ENCODE measurements at places on chromosomes 6 and 20.

GRCh38 chr6:101422811-101423210, 29.3 kb downstream of the GRIK2 start:
- no peak for DNase-seq

GRCh38 chr6:23307516-23307915, 738.1 kb downstream of the HDGFL1 start:
- no peak for DNase-seq

GRCh38 chr6:136952714-136953260, 30.7 kb downstream of the SLC35D3 start:
- no peak for DNase-seq

GRCh38 chr20:59376109-59376841, 75.9 kb downstream of the EDN3 start:
- DNase-seq = no peak

GRCh38 chr20:40262219-40262618, 426.8 kb downstream of the MAFB start:
- DNase-seq = no peak

- no peak for DNase-seq
Observed at GRCh38 chr6:56978530-56978929, 23.6 kb downstream of the BEND6 start.

DNA sequence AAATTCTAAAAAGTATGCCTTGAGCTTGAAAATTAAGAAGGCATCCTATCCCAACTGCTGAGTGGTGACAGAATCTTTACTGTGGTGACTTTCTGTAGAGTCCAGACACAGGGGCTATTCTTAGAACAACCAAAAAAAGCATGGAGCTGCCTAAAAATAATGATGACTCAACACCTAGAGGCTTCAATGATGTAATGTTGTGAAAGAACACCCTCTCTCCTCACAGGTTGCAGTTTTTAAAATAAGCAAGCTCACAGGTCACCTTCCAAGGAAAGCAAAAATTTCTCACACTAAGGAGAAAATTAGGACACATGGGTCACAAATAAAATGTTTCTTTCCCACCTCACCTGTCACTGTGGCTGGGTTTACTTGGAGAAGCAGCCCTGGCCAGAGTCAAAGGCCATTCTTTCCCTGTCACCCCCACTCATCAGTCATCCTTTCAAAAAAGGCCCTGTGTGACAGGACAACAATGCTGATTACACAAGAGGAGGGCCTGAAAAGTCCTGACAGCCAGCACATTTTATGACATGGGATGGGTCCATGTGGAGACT, 53.5 kb downstream of the RCAN2 start:
- no peak for DNase-seq

DNA sequence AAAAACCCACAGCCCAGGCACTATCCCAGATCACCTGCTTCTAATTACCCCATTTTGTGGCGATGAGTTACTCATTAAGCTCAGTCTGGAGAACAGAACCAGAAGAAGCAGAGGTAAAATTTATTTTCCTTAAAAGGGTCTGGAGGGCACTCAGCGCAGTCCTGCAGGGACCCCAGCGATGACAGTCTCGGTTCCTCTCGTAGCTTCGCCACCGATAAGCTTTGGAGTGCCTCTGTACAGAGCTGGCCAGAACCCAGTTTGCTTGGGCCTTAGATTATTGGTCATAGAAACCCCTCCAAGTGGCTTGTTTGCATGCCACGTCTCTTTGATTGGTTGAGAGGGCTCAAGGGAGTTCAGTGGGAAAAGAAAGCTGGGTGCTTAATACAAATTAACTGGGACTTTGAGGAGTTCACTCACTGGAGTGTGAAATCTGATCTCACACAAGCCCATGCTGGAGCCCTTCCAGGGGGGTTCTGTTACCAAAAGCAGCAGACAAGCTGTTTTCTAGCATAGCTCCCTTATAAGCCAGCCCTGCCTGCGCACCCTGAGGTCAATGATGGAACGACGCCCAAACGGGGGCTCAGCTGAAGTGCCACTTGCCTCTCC, 158.5 kb upstream of the ARID1B start:
- peak; percentile 80 for DNase-seq

DNA sequence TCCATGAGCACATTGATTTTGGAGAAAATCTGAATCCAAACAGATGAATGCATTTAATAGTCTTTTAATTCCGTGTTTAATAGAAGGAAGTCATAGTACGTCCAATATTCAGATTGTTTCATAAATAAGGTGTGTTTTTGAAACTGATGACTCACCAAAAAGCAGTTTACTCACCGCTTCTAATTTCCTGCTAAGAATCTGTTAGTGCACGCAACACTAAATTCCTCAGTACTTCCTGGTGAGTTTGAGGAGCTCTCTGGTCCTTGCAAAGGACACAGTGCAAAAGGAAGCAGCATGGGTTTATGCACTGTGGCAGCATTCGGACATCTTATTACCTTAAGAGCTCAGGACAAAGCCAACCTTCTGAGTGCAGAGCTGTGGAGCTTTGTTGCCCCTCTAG, 2.3 kb upstream of the ADGRF1 start:
- DNase-seq = no peak

DNA sequence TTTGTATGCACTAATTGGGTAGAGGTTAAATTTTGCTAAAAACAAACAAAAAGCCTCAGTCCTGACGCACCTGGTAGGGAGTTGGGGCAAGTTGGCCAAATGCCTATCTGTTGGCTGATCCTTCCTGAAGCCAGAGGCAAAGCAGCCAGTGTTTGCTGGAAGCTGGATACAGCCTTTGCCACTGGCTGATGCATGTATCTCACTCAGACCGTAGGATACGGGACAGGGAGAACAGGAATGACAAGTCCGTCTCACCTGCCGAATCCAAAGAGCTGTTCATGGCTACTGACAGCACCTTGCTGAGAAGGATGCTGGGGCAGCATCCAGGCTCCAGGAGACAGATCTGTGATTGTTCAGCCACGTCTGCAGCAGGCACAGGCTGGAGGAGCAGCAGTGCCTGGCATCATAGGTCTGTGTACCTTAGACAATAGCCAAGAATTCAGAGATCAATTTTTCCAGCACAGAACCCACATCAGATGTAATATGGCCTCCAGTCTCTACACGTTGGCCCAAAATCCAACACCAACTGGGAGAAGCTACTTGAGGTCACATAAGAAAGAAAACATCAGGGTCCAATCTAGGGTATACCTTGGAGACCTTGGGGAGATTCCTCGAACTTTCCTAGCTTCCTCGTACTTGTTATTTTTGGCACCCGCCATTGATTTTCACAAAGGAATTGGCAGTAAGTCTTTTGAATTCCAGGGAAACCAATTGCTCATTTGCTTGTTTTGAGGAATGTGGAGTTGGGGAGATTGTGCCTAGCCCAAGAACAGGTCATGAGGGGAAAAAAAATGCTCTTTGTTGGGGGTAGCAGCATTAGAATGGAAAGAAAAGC, 108.5 kb upstream of the ARMC2 start:
- DNase-seq = no peak

- DNase-seq = no peak
Observed at GRCh38 chr6:75493400-75494064, at the start of gene FILIP1. Gene FILIP1, minus strand, starts transcription at chr6:75493800. Its CDS starts 78,828 bp downstream, at chr6:75414972.

GRCh38 chr6:33962246-33963027, 158.6 kb upstream of the MLN start:
- no peak for DNase-seq

GRCh38 chr20:59374261-59374660, 73.8 kb downstream of the EDN3 start:
- no peak for DNase-seq

GRCh38 chr20:11255860-11256259, 582.1 kb upstream of the JAG1 start:
- no peak for DNase-seq

GRCh38 chr6:130161683-130162404, 60.9 kb downstream of the SAMD3 start:
- no peak for DNase-seq

DNA sequence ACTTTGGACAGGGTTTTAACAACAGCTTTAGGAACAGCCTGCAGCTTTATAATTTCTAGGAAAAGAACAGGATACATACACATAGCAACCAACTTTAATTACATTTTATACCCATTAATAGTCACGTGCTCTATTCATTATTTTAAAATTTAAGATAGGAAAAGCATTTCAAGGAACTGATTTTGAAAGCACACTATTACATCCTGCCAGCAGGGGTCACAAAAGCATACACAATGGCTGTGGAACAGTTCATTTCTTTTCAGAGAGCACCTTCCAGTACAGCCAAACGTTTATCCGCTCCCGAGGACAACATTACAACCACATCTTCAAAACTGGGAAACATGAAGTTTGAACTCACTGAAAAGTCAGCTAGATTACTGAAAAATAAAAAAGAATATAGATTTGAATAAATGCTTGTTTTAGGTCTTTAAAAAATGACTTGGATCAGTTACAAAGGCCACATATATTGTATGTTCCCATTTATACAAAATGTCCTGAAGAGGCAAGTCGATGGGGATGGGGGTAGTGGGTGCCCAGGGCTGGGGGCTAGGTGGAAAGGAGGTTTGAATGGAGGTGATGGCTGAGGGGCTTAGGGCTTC, 104.6 kb upstream of the EXOC2 start:
- no peak for DNase-seq

GRCh38 chr20:47346172-47346571, 10.3 kb downstream of the ZMYND8 start:
- DNase-seq = no peak

DNA sequence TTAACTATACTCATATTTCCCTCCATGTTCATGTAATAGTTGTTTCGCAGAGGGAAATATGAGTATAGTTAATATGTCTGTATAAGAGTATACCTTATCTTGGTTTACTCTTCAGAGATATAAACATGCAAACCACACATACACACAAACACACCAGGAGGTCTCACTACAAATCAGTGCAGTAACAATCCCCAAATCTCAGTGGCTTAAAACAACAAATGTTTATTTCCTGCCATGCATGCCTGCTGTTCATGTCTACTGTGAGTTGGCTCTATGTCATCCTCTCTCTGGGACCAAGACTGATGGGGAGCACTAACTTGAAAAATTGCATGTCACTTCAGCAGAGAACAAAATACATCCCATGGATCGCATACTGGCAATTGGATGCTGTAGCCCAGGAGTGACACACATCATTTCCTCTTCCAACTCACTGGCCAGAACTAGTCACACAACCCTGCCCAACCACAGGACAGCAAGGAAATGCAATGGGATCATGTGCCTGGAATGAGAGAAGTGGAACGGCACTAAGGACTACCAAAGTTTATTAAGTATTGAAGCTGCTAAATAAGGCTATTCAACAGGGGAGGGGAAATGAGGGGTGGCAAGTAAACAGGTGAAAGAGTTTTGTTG, 89.0 kb upstream of the DTNBP1 start:
- DNase-seq = no peak

GRCh38 chr20:48603819-48604405, 223.9 kb downstream of the PREX1 start:
- DNase-seq = no peak

GRCh38 chr6:149136273-149136912, 181.1 kb upstream of the TAB2 start:
- DNase-seq = no peak

- DNase-seq = no peak
Observed at GRCh38 chr20:5848711-5849505, 98.7 kb downstream of the SHLD1 start.

DNA sequence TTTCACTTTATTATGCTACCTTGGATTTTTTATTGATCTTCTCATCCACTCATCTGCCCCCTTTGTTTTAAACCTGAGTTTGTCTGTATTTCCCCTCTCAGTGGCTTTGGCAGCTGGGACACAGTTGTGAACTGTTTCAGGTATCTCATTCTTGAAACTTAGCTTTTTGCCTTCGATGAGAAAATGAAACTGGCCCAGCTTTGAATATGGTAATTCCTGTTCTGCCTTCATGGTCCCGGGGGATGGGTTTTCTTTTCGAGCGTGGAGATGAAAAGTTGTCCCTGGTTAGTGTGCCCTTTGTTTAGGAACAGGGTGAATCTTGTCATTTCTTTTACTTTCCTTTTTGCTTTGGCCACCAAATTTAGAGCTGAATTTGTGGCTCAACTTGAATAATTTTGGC, 25.6 kb downstream of the DHX35 start:
- DNase-seq = no peak

- DNase-seq = no peak
Observed at GRCh38 chr20:7893014-7893730, 47.1 kb downstream of the HAO1 start.

DNA sequence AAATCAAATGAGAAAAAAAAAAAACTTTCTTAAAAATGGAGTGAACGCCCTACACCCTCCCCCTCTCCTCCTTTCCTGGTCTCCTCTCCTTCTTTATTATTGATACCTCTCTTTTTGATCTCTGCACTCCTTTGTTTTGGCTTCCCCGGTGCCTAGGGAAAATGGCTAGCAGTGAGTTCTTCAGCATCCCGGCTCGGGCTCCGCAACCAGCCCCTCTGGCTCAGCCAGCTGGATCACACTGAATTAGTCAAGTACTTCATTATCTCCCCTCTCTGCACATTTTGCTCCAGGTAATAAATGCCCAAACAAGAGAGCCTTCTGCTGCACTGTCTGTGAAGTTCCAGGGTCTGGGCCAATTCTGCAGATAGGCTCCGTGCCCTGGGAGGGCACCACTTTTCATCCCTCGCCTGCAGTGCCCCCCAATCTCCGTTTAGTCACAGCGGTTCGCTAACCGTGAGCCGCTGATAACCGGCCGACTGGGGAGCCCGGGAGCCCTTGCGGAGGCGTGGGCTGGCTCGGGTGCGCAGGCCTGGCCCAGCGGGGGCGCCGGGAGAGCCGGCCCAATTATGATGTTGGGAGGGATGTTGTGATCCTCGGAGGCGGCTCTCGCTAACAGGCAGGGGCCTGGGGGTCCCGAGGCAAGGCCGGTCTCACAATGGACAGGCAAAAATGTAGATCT, 301.9 kb downstream of the TFAP2A start:
- DNase-seq = no peak

DNA sequence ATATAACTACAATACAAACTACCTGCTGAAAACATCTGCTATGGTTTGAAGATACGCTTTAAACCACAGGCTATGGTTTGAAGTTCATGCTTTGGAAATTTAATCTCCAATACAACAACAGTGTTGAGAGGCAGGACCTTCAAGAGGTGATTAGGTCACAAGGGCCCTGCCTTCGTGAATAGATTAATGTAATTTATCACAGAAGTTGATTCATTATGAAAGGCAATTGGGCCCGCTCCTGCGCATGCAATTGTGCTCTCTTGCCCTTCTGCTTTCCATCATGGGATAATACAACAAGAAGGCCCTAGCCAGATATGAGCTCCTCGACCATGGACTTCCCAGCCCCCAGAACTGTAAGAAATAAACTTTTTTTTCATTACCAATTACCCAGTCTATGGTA, 21.2 kb downstream of the REPS1 start:
- no peak for DNase-seq

- no peak for DNase-seq
Observed at GRCh38 chr6:143741480-143741879, 63.7 kb downstream of the PHACTR2 start.

GRCh38 chr6:166638573-166638964, 11.5 kb upstream of the RPS6KA2 start:
- DNase-seq = no peak

DNA sequence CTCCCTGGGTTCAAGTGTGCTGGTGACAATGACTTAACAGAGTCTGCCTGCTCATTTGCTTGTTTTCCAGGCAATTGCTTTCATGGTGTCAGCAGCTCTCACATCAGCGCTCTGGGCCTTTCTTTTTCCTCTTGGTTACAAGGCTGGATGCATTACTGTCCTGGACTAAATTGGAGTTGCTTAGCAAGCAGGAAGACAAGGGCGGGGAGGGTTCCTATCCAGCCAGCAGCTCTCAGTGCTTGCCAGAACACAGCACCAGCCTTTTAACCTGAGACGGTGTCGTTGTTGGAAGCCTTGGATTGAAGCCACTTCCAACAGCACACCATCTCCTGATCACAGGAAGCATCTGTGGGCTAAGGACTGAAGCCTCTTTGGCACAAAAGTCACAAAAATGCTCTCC, 606.9 kb downstream of the CDH26 start:
- no peak for DNase-seq

Measured in NCI-H187 (cell line).